ENCODE measurements at places on chromosomes 12 and 14.

- DNase-seq, result no peak
Observed at GRCh38 chr12:110007881-110008280, 8.7 kb downstream of the ANKRD13A start.

DNA sequence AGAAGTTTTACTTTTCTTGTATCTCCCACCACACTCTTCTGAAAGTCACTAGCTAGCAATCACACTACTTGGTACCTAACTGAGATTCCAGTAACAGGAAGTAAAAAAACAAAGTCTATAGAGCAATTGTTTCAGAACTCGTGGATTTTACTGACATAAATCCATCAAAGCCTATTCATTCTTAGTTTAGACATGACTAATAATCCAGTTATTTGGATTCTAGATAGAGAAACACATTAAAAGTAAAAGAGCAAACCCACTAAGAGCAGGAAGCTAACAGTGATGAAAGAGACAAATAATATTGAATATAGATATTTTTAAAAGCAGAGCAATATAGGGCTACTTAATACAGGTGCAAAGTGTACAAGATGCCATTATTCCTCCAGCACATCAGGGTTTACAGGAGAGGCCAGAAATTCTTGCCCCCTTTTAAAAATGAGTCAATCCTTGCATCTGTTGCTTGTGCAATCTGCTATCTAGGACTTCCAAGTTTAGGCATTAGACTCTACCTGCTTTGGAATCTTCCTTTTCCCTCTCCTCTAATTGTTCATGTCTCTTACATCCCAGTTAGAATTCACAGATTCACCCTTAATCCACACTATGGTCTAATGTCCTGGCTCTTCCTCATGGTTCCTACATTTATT, 6.0 kb downstream of the HEATR5A start:
- DNase-seq, result no peak

GRCh38 chr12:6382982-6383381, 980 bp upstream of the LTBR start:
- DNase-seq, result no peak

GRCh38 chr12:13198876-13199275, 2.4 kb downstream of the EMP1 start:
- DNase-seq, result no peak

GRCh38 chr12:25254271-25254880, 3.6 kb upstream of the KRAS start:
- no peak for DNase-seq

DNA sequence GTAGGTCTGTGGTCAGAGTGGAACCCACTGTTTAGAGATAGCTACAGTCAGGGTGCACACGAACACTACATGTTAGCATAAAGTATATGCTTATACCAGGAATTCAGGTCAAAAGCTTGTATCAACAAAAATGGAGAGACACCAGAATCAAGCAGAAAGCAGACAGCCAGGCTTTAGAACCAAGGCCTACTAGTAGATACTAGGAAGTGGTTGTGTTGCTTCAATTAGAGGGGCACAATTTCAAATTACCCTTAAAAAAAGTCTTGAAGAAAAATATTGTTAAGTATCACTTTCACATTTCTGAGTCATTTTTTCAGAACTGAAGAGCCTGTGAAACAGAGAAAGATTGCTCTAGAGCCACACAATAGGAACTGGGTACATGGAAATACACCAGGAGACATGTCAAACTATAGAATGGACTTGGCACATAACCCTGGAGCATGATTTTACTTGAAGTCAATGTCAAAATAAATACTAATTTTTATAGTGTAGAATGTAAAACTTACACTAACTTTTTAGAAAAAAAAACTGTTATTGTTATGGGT, 41.6 kb downstream of the LRRC9 start:
- DNase-seq, result no peak

DNA sequence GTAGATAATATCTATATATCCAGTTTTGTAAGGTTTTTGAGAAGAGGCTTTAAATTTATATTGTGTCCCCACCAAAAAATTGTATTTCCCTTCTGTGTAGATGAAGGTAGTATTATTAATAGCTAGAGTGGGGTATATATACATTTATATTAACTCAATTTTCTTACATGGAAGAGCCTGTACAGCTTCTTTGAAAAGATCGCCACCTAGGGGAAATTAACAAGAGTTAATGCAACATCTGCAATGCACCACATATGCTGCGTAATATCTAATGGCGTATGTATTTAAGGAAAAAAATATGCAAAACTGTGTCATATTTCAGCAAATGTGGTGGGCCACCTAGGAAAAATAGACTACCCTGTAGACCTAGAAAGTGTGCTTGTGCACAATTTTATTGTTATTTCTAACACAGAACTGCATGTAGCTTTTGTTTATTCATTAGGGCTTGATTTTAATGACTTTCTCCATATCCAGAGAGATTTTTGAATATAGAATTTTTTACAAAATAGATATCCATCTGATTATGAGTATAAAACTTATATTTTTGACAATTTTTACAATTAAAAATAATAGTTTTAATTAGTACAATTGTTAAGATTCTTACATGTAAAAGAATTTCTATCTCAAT, 14.0 kb downstream of the CCER1 start:
- no peak for DNase-seq

DNA sequence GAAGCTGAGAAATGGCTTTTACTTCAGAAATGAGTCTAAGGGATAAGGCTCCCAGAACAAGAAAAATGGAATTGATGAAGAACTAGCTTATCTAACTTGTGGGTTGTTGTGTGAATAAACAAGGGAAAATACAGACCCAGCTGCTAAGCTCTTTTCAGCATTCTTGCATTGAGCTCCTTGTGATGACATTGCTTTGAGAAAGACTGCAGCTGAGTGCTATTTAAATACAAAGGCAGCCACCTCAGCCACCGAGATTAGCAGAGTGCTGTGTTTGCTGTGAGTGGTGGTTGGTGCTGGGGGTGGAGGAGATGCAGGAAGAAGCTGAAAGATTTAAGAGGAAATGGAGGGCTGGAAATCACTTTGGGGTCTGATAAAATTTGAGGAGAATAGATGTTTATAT, 396.0 kb upstream of the PRICKLE1 start:
- DNase-seq, result no peak
